ENCODE measurements at places on chromosomes 6 and 20. TPM values are rescaled to one million over a fixed set of nuclear protein-coding genes. Genes with fewer than 3 reads are reported as not detected.

Gene PTK6
- total RNA-seq = 0.18 TPM

Gene SCGN
- not detected for total RNA-seq

Gene TBXT
- not detected for total RNA-seq

Gene DNAAF9
- 1.7 TPM for total RNA-seq

Gene SLC22A1
- 0.31 TPM for total RNA-seq

Gene SLC24A3
- not detected for total RNA-seq

Gene AGER
- 15.5 TPM for total RNA-seq

Gene CDH26
- 1.0 TPM for total RNA-seq

Gene GPR63
- 0.92 TPM for total RNA-seq

Gene BEND6
- total RNA-seq = not detected

Data from activated CD8-positive, alpha-beta T cell treated with anti-CD3 and anti-CD28 coated beads for 36 hours (primary cell).